CD4-positive, alpha-beta T cell treated with Interleukin-17A for 1 hour (primary cell): ENCODE measurements at places on chromosomes 6 and 20.

DNA sequence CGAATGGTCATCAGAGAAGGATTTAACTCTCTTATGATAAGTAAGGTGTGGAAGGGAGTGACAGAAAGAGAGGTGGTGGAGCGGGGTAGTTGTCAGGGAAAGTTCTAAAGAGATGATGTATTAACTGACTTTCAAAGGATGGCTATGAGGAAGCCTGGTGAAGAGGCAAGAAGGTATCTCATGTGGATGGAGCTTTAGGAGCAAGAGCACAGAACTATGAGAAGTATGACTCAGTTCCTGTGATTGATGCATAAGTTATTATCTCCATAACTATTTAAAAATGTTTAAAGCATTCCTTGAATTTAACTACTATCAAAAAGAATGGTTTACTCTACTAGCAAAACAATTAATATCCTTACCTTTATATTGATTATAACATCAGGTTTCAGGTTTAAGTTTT is 28.8 kb downstream of the AK9 start:
- no peak for DNase-seq

GRCh38 chr6:75143191-75143590 is 62.7 kb downstream of the COL12A1 start:
- no peak for DNase-seq

GRCh38 chr6:89186762-89187161 is 30.4 kb downstream of the GABRR1 start:
- DNase-seq: no peak

GRCh38 chr6:30876039-30876730 is 8.1 kb upstream of the DDR1 start:
- no peak for DNase-seq

DNA sequence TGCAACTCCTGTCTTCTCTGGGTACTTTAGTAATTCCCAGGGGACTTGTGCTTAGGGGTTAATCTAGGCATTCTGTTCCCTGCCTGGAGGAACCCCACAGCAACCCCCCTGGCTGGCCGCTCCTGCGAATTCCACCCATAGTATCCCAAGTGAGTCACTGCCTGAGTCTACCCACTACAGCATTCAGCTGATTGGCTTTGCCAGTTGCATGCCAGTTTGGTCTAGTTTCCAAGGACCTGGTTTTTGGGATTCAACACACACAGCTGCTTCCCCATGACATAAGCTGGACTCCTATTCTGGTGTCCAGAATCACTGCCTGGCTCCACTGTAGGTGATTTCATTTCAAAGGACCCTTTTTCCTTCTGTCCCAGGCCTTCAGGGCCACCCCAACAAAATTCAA is 40.3 kb downstream of the PLCG1 start:
- DNase-seq: no peak

DNA sequence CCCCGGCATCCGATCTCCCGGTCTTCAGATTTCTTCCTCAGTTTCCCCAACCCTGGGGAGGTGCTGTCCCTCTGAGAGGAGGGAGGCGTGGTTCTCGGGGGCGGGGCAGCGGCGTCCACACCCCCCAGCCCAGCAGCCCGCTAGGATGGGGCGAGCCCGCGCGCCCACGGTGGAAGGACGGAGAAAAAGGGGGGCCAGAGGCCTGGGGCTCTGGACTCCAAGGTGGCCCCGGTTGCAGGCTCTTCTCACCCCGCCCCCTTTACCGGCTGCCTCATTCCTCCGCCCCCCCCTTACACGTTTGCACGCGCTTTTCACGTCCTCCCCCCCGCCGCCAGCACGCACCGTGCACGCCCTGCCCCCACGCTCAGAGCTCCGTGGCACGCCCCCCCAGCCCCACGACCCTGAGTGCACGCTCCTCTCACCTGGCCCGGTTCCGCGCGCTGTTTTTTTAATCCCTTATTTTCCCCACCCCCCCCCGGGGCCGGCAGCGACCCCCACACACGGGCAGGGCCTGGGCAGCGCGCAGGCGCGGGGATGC is 402 bp downstream of the ZBTB12 start:
- peak; percentile 66 for DNase-seq

DNA sequence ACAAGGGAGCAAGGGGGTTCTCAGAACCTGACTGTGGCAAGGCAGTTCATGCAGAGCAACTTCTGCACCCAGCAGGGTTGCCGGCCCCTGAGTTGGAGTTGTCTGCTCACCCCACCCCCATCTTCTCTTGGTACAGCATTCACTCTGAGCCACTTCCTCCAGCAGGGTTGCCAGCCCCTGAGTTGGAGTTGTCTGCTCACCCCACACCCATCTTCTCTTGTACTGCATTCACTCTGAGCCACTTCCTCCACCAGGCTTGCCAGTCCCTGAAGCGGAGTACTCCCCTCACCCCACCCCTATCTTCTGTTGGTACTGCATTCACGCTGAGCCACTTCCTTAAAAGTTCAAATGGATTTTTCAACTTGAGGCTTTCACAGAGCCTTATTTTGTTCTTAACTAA is 79.7 kb upstream of the SYNDIG1 start:
- DNase-seq: peak; percentile 24

DNA sequence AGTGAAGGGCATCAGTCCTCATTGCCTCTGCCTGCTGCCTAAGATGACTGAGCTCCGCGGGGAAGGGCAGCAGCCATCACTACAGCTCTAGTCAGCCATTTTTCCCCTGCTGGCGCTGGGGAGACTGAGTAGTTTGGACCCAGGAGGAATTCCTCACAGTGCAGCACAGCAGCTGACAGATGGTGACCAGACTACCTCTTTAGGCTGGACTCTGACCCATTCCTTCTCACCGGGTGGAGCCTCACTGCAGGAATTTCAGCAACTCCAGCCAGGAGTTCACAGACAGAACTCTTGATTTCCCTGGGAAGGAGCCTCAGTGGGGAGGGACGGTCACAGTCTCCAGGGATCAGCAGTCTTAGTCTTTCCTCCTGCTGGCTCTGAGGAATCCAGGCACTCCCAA is 492.0 kb upstream of the MMS22L start:
- DNase-seq: no peak

DNA sequence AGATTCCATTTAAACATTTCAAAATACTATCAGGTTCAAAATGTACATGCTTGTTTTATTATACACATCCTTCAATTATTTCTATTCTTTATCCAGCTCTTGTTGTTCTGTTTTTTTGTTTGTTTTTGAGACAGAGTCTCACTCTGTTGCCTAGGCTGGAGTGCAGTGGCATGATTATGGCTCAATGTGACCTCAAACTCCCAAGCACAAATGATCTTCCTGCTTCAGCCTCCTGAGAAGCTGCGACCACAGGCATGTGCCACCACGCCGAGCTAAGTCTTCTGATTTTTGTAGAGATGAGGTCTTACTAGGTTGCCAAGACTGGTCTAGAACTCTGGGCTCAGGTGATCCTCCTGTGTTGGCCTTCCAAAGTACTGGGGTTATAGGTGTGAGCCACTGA is 44.1 kb upstream of the SMIM29 start:
- DNase-seq: no peak

DNA sequence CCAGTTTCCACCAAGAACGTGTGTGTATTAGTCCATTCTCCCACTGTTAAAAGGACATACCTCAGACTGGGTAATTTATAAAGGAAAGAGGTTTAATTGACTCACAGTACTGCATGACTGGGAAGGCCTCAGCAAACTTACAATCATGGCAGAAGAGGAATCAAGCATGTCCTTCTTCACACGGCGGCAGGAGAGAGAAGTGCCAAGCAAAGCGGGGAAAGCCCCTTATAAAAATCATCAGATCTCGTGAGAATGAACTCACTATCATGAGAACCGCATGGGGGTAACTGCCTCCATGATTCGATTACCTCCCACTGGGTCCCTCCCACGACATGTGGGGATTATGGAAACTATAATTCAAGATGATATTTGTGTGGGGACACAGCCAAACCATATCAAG is 13.1 kb downstream of the C20orf203 start:
- no peak for DNase-seq

DNA sequence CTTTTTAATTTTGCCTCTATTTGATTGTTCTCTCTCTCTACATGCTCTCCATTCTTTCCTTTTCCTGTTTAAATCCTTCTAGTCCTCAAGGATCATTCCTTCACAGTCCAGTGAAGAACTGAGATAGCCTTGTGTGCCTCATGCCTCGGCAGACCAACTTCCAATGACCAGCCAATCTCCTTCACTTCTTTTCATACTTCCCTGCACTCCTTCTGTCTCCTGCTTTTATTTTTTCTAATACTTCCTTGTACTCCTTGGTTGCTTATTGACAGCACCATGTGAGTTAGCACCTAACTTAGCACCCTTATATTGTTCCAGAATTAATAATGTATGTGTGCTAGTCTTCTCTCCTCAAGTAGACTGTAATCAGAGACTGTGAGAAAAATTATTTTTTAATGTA is 246.8 kb downstream of the ADGRG6 start:
- DNase-seq: no peak

GRCh38 chr6:25133568-25133967 is 145.6 kb upstream of the CARMIL1 start:
- DNase-seq: no peak

- DNase-seq: no peak
These were observed 89.9 kb downstream of the CDC5L start for GRCh38 chr6:44477293-44477894.

GRCh38 chr20:41134362-41135186 is 2.8 kb upstream of the PLCG1 start:
- DNase-seq: no peak

- no peak for DNase-seq
These were observed 86.9 kb downstream of the MAN1A1 start for GRCh38 chr6:119262612-119263011.

DNA sequence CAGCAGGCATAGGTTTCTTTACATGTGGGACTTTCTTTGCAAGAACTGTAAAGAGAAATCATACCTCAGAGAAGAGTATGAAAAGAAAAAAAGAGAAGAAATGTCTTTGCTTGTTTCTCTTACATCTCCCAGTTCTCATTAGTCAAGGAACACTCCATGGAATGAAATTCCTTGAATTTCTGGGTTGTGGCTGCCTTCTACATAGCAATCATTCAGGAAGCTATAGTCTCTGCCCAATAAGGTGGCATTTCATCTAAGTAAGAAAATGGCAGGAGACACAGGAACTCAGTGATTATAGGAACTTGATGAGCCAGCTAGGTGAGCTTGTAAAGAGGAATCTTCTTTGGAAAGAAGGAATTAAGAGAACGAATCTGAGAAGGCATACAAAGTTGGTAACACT is 197.0 kb upstream of the FKBP1C start:
- DNase-seq: no peak

DNA sequence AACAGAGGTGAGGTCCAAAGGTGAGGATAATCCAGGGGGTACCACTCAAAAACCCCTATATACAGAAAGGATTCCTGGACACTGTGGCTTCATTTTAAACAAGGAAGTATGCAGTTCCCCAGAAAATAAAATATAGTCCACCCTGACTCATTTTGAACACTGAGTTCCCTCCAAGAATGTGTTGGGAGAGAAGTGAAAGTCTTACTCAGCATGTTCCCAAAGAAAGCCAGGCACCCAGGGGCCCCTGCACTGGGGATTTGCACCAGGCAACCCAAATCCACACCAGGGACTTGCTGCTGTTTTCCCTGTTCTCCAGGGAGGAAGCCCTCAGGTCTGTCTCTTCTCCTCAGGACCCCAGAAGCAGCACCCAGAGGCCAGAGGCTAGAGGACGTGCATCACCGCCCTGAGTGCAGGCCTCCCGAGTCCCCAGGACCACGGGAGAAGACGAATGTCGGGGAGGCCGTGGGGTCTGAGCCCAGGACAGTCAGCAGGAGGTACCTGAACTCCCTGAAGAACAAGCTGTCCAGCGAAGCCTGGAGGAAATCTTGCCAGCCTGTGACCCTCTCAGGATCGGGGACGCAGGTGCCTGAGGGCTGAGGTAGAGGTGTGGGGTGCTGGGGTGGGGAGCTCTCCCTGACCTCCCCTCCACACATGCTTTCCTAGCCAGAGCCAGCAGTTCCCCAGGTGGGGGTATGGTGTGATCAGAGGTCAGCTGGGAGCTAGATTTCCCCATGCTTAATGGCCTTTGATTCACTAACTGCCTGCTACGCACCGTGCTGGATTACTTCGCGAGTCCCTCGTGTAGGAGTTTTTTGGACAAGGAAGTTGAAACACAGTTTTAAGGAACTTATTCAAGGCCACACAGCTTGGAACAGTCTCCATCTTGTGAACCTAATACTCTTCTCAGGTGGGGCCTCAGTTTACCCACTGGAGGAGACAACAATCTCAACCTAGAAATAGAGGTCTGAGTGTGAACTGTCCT is 3.3 kb downstream of the FGD2 start:
- no peak for DNase-seq

DNA sequence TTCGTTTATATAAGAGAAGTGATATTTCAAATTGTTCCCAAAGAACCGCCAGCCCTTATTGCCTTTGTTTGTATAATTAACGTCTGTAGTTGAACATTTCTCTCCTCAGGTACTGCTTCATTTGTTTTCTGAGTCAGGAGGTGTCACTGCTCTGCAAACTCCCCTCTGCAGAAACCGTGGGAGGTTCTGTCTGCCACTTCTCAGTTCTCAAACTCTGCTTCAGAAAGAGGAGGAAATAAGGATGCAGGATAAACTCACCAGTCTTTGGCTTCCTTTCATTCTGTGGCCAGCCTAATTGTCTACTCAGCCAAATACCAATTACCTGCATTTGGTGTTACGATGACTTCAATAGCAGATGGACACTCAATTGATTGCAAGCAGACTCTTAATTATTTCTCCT is 149.8 kb downstream of the PAK5 start:
- DNase-seq: no peak

GRCh38 chr6:44976677-44977641 is 351.2 kb upstream of the RUNX2 start:
- peak; percentile 67 for DNase-seq

DNA sequence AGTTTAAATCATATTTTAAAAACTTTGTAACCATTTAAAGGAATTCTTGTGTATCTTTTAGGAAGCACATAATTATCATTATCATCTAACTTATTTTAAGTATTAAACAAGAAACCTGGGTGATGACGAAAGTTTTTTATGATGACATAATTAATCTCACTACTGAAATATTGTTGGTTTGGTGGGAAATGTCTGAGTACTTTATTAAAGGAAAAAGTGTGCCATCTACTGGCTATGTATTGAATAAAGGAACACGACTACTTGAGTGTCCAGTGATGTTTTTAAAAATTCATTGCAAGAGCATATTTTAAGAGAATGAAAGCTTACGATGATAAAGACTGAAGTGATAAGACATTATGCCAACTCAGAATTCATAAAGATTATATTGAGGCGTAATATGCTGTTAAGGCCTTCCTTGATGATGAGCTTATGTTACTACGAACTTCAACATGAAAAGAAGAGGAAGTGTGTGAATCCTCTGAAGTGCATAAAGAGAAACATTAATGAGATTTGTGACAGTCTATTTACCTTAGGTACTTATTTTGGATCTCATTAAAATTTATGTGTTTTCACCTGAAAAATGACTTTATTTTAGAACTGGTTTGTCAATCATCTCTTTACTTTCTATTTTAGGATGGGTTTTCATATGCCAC is 12.0 kb upstream of the TRMT11 start:
- peak; percentile 67 for DNase-seq

GRCh38 chr6:35174088-35174434 is 32.9 kb upstream of the TCP11 start:
- DNase-seq: no peak

DNA sequence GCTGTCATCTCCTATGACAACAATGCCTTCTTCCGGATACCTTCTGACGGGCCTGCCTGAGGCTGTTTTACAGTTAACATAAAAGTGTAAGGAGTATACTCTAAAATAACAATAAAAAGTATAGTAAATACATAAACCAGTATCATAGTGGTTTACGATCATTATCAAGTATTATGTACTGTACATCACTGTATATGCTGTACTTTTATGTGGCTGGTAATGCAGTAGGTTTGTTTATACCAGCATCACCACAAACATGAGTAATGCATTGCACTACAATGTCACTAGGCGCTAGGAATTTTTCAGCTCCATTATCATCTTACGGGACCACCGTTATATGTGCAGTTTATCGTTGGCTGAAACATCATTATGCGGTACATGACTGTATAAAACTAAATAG is 76.5 kb downstream of the VEGFA start:
- no peak for DNase-seq
